ENCODE measurements at places on chromosomes 2 and 18.
A peak's percentile ranks its signal among the peaks of the same experiment; 100 is the strongest.

DNA sequence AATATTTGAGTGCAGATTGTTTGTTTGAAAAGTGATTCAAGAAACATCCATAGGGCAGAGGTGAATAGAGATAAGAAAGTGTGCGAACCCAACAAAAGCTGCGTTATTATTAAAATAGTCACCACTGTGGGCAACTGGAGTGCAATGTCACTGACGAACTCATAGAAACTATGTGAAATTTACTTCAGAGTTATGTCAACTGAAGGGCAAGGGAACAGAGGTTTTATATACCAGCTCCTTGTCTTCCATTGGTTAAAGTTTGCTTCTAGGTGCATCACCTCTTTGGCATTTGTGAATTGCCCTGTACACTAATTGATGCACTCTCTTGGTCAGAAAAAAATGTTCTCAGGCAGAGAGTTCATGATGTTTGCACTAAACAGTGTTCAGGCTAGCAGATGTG, 110.5 kb upstream of the NYAP2 start:
- DNase-seq, result no peak

GRCh38 chr2:44388877-44389276, 27.1 kb downstream of the CAMKMT start:
- no peak for DNase-seq

DNA sequence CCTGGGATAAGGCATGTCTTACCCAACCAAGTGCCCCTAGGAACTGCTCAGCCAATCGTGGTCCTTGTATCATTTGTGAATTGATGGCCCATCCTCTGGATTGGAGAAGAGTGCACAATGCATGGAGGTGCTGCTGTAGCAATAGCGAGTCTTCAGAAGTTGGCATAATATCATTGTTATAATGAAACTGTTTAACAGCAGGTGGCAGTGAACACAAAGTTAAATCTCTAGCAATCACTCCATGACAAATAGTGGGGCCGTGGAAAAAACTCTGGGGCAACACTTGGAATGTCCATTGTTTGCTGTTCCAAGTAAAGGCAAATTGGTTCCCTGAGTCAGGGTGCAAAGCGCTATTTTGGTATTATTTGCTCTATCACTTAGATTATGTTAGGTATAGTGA, 11.4 kb downstream of the REG1A start:
- no peak for DNase-seq

GRCh38 chr2:216951171-216951570, 91.3 kb upstream of the TNP1 start:
- no peak for DNase-seq

GRCh38 chr2:203492965-203493364, 42.1 kb downstream of the RAPH1 start:
- no peak for DNase-seq

DNA sequence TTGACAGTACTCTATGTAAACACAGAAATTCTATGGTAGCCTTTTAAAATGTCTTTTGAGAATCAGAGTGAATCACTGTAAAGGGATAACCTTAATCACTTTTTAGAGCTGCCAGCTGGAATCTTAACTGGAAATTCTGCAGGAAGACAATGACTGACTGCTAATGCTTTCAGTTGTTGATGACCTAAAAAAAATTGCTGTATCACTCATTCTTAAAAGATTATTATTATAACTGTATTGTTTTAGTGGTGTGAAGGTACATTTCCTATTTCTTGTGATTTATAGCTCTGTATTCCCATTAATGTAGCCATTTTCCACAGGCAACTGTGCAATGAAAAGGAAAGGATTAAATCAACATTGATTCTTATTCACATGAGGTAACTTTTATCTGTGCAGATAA, 260.5 kb downstream of the CALCRL start:
- DNase-seq, result no peak

DNA sequence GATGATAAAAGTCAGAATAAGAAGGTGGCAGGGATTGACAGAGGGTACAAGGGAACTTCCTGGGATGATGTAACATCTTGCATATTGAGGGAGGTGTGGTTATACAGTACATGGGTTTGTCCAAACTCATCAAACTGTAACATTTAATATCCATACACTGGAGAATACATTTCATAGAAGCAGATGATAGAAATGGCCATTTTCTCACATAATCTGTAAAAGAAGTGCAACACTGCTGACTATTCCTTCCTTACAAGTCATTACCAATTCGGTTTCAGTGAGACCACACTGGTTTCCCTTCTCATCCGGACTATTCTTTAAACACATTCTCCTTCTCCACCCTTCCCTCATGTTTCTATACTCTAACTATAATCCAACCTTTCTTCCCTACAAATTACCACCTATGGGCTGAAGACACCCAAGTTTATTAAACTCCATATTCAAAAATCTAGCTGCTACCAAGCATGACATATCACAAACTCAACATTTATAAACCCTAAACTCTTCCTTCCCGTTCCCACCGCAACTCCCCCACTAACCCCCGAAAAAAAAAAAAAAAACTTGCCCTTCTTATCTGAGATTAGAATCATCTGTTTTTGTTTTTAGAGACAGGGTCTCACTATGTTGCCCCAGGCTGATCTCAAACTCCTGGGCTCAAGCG, 1.6 kb downstream of the COX7A2L start:
- DNase-seq, result no peak

DNA sequence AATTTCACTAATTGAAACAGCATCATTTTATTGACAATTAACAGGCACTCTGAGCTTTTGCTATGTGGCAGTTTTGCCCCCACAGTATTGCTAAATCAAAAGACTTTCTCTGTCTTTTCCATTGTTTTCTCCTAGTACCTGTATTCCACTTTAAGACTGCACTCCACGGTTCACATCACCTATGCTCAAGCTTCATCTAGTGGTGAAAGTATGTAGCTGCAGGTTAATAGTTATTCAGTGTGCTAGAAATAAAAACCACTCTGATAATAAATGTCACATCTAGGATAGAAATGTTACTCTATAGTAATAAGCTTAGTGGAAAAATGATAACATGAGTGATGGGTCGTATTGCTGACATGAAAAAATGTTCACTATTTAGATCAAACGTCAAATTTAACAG, 24.6 kb downstream of the ARL6IP6 start:
- no peak for DNase-seq

DNA sequence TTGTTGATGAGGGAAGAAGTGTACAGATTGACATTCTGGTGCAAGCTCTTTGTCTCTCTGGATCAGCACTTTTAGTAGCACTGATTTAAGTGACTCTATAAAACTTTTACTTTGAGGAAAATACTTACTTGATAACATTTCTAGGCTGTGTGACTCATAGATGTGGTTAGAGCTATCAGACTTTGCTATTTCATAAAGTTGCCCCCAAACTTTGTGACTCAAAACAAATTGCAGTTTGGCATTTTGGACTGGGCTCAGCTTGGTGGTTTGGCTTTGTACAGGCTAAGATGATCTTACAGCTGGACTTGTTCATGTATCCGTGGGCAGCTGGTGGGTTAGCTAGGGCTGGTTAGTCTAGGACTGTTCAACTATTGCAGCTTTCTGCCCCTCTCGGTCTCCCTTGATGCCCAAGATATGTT, 42.1 kb upstream of the GLS start:
- peak; percentile 26 for DNase-seq

GRCh38 chr2:88027697-88028389, 11.5 kb upstream of the RNU2-63P start:
- no peak for DNase-seq

GRCh38 chr2:232927032-232927792, 57.1 kb downstream of the SNORC start:
- no peak for DNase-seq

DNA sequence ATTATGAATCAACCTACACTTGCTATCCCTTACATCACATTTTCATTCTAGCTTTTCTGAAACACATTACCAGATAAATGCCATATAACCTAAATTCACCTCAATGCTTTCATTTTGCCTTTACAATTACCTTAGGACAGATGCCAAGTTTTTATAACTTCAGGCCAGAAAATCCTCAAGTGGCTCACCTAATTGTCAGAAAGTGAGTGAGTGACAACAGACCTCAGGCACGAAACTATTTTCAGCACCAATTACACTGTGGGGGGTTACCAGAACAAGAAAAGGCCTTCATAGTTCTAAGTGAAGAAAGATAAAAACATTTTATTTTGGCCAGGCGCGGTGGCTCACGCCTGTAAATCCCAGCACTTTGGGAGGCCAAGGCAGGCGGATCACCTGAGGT, 52.3 kb upstream of the ST8SIA5 start:
- no peak for DNase-seq

DNA sequence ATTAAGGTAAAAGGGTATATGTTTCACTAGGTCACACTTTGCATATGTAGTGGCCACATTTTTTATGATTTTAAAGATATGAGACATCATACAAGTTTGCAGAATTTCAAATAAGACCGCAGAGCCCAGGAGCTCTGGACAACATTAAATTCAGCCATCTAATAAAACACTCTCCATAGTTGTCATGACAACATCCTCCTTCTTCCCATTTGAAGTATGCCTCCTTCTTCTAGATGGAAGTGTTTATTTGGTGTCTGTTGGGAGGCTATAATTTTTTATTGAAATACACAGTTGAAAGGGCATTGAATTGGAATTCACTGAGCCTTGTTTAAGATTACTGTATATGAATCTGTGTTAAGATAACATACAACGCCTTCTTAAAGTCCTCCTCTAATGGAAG, 467.3 kb downstream of the CMPK2 start:
- no peak for DNase-seq

DNA sequence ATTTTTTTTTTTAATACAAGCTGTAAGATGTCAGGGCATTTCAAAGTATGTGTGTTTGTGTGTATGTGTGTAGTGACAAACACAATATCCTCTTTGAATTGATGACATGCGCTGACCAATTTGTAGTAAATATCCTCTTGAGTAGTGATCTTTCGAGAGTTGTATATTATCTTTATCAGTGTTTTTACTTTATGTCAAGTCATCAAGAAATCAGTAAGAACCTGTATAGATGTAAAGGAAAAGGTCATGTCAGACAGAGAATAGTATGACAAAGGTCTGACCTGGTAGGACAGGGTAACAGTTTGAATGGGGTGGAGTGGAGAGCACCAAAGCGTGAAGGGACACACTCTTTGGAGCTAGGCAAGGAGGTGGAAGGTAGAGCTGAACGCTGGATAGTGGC, 1931.4 kb upstream of the CELF4 start:
- DNase-seq, result no peak

GRCh38 chr2:176577054-176577453, 307.8 kb downstream of the MTX2 start:
- no peak for DNase-seq

DNA sequence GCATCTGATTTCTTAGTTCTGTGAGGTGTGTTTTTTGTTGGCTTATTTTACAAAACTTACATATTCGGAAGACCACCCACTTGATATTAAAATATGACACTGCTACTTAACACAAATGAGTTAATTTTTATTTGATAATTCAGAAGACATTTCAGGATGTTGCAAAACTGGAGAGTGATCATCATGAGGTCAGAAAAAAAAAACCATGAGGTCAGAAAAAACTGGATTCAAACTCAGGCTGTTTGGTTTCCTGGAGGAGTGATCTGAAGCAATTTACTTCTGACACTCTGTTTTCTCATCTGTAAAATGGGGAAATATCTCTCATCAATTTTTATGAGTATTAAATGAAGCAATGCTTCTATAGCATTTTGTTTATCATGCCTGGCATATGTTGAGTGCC, 1.8 kb upstream of the CCBE1 start:
- no peak for DNase-seq

DNA sequence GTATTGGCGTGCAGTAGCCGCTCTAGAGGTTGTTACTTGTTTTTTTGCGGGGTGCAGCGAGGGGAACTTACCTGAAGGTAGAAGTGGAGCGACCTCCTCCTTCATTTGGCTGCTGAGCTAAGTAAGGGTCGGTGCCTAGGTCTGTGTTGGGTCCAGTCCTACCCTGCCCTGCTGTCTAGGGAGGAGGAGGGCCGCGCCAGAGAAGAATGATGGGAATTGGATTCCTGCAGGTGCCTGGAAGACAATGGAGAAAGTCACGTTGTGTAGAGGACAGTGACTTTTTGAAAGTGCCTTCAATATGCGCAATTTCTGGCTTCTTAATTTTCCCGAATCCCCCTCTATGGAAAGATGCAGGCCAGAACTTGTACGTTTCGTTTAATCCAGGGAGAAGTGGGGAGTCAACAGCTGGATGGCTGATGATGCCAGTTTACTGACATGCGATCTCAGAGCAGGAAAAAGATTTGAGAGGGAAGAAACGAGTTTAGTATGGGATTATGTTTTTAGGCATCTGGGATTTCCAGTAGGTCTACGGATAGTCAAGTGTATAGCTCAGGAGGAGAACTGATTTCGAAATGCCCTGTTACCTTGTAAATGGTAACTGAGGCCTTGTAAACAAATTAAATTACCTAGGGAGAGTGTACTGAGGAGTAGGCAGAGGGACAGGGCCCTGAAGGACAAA, 653 bp downstream of the MRPS9 start:
- DNase-seq, result no peak

DNA sequence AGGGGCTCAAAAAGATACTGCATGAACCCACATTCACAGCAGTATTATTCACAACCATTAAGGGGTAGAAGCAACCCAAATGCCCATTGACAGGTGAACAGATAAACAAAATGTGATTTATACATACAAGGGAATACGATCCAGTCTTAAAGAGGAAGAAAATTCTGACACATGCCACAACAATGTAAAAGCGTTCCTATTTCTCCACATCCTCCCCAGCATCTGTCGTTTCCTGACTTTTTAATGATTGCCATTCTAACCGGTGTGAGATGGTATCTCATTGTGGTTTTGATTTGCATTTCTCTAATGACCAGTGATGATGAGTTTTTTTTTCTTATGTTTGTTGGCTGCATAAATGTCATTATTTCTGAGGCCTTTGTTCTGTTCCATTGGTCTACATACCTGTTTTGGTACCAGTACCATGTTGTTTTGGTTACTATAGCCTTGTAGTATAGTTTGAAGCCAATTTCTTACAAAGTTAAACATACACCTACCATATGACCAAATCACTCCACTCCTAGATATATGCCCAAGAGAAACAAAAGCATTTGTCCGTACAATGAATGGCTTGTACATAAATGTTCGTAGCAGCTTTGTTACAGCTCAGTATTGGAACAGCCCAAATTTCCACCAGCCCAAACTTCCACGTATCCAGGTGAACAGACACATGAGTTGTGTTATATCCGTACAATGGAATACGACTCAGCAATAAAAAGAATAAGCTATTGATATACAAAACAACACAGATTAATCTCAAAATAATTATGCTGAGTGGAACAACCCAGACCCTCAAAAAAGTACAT, 85.1 kb downstream of the TMEM131 start:
- DNase-seq, result no peak

GRCh38 chr2:63661076-63661475, 72.3 kb downstream of the MDH1 start:
- no peak for DNase-seq

Data from activated CD4-positive, alpha-beta T cell treated with anti-CD3 and anti-CD28 coated beads, Interleukin-2, amount 50 U/mL, for 48 hours (primary cell).